SK-N-MC (cell line): ENCODE measurements at places on chromosomes 6 and 20.
A peak's percentile ranks its signal among the peaks of the same experiment; 100 is the strongest.

- DNase-seq: no peak
These were observed 363.8 kb downstream of the PRKN start for GRCh38 chr6:162363757-162364156.

DNA sequence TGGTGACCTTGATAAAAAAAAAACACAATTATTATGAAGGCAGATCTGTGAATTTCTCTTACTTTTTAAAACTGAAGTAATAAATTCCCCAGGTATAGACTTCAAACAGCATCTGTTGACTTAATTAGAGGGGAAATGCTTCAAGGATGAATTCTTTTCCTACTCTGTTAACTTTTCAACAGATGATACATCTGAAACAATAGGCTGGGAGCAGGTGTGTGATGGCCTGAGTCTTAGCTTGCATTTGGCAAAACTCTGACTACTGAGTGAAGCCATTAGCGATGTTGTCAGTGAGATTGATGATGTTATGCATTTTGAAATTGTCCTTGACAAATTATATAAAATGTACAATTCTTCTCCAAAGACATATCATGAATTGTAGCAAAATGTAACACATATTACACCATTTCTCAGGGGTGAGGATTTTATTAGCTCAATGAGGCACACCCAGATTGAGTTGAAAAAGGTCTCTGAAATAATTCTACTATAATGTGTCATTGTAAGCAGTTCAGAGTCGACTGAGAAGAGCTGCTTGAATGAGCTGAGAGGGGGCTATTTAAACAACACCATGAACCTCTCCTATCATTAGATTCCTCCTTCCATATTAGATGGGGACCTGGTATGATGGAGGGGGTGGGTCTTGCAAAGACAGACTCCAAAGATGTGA, 39.6 kb upstream of the OGFRL1 start:
- no peak for DNase-seq

DNA sequence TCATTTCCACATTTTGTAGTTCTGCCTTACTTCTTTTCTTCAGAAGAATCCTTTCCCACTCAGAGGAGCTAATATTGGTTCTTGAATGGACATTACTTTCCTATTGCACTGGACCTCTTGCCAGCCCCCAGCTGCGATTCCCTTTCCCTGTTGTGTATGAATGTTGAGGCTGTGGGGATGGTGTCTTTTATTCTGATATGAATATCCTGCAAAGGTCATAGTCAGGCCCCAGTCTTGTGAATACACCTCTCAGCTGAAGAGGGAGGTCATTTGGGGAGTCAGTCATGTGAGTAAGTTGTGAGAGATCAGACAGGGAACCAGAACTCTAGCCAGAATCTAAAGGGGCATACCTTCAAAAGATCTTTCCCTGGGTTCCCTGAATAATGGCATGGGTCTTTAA, 32.6 kb upstream of the OSTM1 start:
- DNase-seq: no peak

DNA sequence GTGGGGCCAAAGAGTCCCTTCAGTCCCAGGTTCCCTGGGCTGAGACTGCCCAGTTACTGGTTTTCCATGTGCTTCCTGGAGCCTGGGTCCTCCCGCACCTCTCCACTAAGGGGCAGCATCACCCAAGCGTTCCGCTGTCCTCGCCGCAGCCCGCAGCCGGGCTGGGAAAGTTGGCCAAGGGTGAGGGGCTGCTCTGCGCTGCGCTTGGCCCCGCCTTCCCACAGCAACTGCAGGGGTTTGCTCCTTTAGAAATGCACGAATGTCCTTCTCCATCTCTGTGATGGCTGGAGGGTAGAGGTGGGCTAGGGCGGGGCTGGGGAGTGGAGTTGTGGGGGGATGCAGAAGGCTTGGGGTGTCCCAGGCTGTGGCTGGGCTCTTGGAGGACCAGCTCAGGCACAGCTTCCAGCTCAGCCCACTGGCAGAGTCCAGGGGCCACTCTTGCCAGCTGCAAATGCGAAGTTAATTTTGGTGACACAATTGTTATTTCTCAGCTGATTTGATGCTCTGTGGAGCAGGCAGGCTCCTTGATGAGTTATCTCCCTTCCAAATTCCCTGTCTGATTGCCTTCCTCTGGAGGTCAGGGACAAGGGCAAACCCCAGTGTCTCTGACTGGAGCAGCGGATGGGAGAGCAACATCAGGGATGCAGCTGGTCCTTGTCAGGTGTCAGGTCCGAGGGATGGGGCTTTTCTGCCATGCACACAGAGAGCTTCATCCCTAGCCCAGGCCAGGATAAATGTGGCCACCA, 63.2 kb downstream of the NOL4L start:
- no peak for DNase-seq

DNA sequence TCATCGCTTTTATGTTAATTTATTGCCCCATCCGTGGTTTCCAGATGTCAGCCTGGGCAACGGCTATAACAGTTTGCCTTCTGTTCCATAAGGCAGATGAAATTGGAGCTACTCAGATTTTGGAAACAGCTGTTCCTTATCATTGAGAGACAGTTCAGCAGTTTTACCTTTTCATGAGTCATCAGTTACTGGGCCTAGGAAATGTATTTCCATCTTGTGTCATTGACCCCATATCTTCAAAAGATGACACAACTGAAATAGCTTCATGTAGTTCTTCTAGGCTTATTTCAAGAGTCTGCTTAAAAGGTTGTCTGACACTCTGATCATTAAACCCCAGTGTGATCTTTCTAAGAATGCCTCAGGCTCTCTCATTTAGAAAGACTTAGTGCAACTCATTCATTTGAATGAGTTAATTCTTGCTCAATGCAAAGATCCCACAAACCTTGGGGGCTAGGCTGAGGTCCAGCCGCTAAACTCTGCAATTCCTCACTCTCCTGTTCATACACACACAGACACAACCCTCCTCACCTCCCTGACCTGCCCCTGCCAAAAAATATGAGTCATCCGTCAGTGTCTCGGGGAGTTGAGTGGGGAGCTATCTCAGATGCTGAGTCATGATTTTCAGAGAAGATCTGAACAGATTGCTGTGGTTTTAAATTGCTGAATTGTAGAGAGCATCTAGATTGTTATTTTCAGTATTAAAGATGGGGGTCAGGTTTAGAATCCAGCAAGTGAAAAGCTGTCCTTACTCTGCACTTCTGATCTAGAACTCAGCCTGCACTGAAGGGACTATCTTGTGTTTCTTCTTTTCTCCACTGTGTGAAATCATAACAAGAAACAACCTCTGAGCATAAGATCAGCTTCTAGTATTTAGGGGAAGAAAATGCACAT, 61.8 kb downstream of the RPP40 start:
- peak; percentile 74 for DNase-seq

GRCh38 chr6:117346142-117346930, 79.4 kb downstream of the ROS1 start:
- DNase-seq: peak; percentile 6

GRCh38 chr6:166275714-166276166, 32.5 kb downstream of the PRR18 start:
- DNase-seq: no peak

- no peak for DNase-seq
These were observed 101.8 kb upstream of the DST start for GRCh38 chr6:56744528-56744927.

- no peak for DNase-seq
These were observed 60.1 kb downstream of the GFRA4 start for GRCh38 chr20:3603108-3603507.

GRCh38 chr6:44430326-44430725, 42.8 kb downstream of the CDC5L start:
- DNase-seq: peak; percentile 76

DNA sequence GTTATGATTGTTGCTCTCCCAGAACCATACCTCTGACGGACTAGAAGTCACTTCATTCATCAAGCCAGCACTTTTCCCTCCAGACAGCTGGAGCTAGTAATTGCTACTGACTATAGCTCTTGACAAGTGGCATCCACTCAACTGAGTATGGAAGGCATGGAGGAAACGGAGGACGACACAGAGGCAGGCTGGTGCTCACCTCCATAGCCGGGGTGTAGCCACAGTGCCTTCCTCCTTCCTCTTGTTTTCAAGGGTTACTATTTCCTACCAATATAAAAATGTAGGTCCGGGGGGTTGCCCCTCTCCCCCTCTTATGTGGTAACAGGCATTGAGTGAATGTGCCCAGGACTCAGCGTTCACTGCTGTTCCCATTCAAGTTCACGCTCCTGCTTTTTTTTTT, 23.5 kb upstream of the FOXC1 start:
- no peak for DNase-seq
